Naive thymus-derived CD4-positive, alpha-beta T cell (primary cell): ENCODE measurements at places on chromosomes 3 and 15. TPM values are rescaled to one million over a fixed set of nuclear protein-coding genes. Genes with fewer than 3 reads are reported as not detected.

DNA sequence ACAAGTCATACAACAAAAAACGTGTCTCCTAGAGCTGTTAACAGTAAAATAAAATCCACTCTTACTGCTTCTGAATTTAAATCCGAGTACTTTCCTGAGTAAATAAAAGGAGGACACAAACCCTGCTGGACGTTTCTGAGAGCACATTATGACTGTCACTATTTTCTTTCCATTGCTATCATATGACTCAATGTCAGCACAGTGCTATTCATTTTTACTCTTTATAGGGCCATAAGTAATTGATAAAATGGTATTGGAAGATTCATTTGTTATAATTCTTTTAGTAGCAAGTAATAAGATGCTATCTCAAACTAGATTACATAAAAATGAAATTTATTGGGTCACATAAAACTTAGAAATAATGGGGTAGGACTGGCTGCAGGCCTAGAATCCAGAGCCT lies 68.6 kb downstream of the ALCAM start:
- no peaks in the 10 kb centered on the region for H3K4me1 ChIP-seq
- DNase-seq, result no peak
- no peaks in the 10 kb centered on the region for H3K27me3 ChIP-seq
- no peaks in the 10 kb centered on the region for H3K36me3 ChIP-seq
- no peak overlapping the region for H3K27ac ChIP-seq

- DNase-seq, result no peak
- no peak overlapping the region for H3K27ac ChIP-seq
- no peaks in the 10 kb centered on the region for H3K4me1 ChIP-seq
Observed at GRCh38 chr15:100781061-100781960, 98.3 kb upstream of the ALDH1A3 start.

DNA sequence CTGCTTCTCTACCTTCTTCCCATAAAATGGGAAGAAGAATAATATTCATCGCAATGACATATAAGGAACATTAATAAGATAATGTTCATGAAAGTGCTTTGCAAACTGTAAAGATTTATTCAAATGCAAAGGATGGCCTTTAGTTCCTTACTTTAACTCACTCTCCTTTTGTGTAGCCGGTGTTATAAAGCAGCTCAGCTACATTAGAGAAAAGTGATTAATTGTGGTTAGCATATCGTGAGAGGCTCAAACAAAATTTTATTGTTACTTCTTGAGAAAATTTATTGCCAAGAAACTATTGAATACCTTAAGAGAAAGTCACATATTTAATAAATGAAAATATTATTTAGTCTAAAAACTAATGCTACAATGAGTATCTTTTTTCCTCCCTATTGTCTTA lies 250.7 kb upstream of the NR2E3 start:
- no peak overlapping the region for H3K4me3 ChIP-seq
- H3K36me3 ChIP-seq, result no peaks in the 10 kb centered on the region
- H3K27ac ChIP-seq, result no peak overlapping the region
- no peak for DNase-seq
- no peaks in the 10 kb centered on the region for H3K27me3 ChIP-seq

BTBD1 gene
- polyA plus RNA-seq, result 39.9 TPM

C3orf33 gene
- polyA plus RNA-seq, result 3.9 TPM

NEK11 gene
- polyA plus RNA-seq, result 1.5 TPM

RBP2 gene
- polyA plus RNA-seq, result not detected

SHC4 gene
- not detected for polyA plus RNA-seq
